Left renal pelvis (tissue), 4 donors: ENCODE measurements at places on chromosomes 5 and 9.

GRCh38 chr5:127826011-127826410 is 122.8 kb downstream of the CCDC192 start:
- DNase-seq = no peak

GRCh38 chr9:32454280-32454679 is 69.8 kb downstream of the ACO1 start:
- DNase-seq = no peak

- no peak for DNase-seq
Observed at GRCh38 chr9:121220996-121221663, 19.5 kb upstream of the RAB14 start.

DNA sequence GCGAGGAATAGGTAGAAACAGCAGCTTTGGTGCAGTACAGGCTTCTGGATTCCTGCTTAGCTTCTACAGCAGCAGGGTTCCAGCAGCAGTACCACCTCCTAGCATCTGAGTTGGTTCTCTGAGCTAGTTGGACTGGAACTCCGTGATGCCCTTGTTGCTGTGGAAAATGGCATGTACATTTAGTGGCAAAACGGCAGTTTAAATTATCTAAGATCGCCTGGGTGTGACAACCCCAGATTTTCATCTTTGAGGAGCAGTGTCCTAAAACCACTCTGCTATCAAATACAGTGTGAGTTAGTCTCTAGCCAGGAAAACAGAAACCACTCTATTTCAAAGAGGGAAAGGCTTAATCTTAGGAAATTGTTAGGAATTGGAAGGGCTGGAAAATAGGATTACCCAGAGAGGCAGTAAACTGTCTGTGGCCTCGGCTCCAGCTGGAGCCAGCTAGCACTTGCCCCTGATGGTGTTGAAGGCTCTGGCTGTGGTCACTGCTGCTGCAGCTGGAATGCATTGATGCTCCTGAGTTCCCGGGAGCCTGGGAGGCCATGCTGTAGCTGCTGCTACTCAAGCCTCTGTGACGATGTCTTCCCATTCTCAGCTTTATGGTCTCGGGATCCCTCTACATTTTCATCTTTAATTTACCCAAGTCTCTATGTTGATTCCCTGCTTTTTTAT is 29.4 kb downstream of the RAD23B start:
- no peak for DNase-seq

GRCh38 chr9:137074657-137075274 is 2.6 kb upstream of the UAP1L1 start:
- no peak for DNase-seq

DNA sequence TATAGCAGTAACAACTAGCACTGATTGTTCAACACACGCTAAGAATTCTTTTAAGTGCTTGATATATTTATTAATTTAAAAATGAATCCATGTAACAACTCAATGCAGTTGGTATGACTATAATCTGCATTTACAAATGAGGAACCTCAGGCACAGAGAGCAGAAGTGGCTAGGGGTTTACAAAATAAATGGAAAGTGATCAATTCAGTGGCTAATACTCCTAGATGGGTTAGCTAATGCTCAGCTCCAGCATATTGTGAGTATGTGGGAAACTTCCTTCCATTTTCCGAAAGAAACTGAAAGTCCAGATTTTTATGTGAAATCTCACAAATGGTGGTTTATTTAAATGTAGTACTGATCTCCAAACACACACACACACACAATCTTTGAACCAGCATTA is 128.0 kb downstream of the RFX3 start:
- no peak for DNase-seq

DNA sequence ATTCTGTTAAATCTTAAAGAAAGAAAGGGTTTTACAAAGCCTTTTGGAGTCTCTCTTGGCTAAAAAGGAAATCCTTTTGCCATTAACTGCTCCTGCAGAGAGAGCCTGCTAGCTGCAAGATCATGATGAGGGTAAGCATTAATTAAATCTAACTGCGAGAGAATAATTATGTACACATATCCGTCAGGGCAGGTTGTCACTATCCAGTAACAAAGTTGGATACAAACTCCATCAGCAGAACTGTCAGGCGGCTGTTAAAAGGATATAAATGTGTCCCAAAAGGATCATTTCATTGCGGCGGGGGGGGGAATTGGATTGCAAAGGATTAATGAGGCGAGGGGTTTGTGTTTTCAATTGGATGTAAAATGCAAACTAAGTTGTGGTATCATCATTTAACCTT is 289.3 kb downstream of the ASTN2 start:
- DNase-seq = no peak

DNA sequence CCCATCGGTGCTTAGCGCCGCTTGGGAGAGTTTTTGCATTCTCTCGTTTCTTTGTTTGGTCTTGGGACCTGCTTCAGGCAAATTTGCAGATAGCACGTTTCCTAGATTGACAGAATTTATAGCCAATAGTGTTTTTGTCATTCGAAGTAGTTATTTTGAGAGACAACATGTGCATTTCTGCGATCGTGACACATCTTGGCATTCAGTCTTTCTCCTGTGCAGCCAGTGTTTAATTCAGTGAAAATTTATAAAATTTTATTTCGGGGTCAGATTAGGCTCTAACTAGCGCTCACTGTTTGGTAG is 830 bp downstream of the PRRC1 start:
- DNase-seq = no peak
